ENCODE measurements at places on chromosomes 1 and 21.

DNA sequence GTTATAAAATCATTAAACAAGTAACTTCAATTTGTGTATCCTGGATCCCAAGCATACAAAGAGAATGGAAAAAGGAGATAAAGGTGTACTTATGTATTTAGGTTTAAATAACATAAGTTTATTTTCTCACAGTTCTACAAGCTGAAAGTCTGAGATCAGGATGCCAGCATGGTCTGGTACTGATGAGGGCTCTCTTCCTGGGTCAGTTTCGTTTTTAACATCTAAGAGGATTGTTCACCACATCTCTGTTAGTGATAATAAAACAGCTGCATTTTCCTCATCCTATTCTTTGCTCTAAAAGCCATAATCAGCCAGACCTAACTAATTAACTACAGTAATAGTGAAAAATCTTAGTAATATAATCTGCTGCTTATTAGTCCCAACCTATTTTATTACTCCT is 5.2 kb downstream of the EGLN1 start:
- DNase-seq: no peak

- DNase-seq: no peak
These were observed 96.5 kb downstream of the KCNN3 start for GRCh38 chr1:154773551-154773950.

GRCh38 chr21:37655611-37656300 is 260.5 kb downstream of the KCNJ6 start:
- no peak for DNase-seq

DNA sequence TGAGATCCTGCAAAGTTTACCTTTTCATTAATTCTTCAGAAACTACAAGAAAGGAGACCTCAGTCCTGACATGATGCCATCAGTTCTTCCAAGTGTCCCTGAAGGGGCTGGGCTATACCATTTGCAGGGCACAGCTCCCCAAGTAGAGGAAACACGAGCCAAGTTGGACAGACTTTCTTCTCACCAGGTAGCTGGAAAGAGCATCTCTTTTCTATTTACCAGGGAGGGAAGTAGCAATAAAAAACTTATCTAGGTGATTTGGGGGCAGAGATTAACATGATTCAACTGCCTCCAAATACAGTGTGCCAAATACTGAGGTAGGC is 103.9 kb upstream of the KCND3 start:
- DNase-seq: no peak

- no peak for DNase-seq
These were observed 68.4 kb downstream of the DNM3 start for GRCh38 chr1:171909711-171910110.

DNA sequence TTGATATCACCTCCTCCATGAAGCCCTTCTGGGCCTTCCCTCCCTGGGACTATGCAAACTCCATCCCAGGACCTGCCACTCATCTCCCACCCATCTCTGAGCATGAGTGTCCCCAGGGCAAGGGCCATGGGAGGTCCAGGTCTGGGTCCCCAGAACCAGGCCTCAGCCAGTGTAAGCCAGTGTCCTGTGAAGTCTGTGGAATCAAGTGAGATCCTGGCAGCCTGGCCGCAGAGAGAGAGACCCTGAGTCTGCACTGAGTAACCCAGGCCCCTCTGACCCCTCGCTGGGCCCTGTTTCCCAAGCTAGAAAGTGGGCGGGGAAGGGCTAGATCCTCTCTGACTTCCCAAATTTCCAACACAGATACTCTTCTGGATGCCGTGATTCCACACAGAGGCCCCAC is 132.7 kb downstream of the DMRTB1 start:
- DNase-seq: no peak

GRCh38 chr21:39258207-39258606 is 55.2 kb downstream of the BRWD1 start:
- no peak for DNase-seq

DNA sequence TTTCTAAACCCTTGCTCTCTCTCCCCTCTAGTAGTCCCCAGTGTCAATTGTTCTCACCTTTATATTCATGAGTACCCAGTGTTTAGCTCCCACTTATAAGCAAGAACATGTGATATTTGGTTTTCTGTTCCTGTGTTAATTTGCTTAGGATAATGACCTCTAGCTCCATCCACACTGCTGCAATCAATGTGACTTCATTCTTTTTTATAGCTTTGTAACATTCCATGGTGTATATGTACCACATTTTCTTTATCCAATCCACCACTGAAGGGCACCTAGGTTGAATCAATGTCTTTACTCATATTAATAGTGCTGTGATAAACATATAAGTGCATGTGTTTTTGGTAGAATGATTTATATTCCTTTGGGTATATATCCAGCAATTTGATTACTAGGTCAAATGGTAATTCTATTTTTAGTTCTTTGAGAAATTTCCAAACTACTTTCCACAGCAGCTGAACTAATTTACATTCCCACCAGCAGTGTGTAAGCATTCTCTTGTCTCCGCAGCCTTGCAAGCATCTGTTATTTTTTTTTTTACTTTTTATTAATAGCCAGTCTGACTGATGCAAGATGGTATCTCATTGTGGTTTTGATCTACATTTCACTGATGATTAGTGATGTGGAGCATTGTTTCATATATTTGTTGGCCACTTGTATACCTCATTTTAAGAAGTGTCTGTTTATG is 277.8 kb downstream of the LTN1 start:
- DNase-seq: no peak

- DNase-seq: no peak
These were observed 14.4 kb downstream of the FHAD1 start for GRCh38 chr1:15261155-15262002.

DNA sequence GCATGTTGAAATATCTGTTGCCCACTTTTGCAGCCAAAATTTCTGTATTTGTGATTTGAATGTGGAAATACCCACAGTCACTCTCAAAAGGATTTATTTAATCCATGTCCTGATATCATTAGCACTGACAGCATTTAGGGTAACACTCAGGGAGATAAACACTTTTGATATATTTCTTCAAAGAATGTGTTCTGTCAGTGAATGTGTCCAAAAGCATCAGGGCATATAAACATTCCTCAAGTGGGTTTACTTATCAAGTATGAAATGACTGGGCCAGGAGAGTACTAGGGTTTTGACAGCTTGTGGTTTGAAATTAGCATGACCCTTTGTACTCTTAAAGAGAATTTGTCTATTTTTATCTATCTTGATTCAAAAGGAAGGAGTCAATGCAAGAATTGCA is 1302.1 kb upstream of the ADGRL2 start:
- no peak for DNase-seq

DNA sequence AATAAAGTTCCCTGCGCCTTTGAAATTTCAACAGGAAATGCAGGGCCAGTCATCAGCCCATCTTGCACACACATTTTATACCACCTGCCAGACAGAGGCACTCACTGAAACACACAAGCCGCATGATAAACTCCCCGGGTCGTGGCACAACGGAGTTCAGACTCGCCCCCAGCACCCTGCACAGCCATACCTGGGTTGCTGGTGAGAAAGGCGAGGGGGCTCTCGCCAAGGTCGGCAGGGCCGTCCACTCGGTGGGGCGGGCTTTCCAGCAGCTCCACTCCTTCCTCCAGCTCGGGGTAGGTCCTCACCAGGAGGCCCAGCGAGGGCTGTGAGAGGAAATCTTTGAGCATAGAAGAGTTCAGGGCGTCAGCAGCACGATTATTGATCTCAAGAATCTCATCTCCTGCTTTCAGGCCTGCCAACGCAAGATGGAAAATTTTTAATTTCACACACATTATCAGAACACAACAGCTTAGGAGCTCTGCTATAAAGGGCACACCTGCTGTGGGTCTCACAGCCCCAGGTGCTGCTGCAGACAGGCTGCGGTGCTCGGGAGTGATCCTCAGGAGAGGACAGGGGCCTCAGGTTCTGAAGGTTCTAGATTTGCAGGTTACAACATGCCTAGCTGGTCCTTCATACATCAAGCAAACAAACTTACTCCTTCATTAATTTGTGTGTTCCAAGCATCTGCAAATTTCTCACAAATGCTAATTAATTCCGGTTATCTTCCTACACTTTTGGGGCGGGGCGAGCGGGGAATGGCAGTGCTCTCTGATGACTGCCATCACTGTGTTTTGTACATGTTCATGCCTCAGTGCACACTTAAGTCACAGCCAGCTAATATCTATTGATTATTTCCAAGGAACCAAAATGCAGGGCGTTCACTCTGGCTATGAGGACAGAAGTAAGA is 144.2 kb upstream of the KRTAP19-8 start:
- DNase-seq: peak; percentile 56

GRCh38 chr1:230915078-230915477 is 46.8 kb upstream of the C1orf198 start:
- no peak for DNase-seq

Data from stimulated activated CD4-positive, alpha-beta T cell treated with anti-CD3 and anti-CD28 coated beads, TNF-alpha, amount 100 ng/mL, for 48 hours (primary cell).